Activated naive CD8-positive, alpha-beta T cell treated with anti-CD3 and anti-CD28 coated beads, Interleukin-2, amount 10 ng/mL, durations not matched to agents 7 days and 5 days (primary cell): ENCODE measurements at places on chromosomes 11 and 22. TPM values are rescaled to one million over a fixed set of nuclear protein-coding genes. Genes with fewer than 3 reads are reported as not detected.

Gene SMC1B
- 2.4 TPM for total RNA-seq

Gene SCGB2A2
- not detected for total RNA-seq

Gene CSNK2A3
- 1.2 TPM for total RNA-seq

Gene OR51F1
- not detected for total RNA-seq
